Nephron progenitor cell (in vitro differentiated cells): ENCODE measurements at places on chromosomes 1 and 21.
A peak's percentile ranks its signal among the peaks of the same experiment; 100 is the strongest.

- DNase-seq: no peak
These were observed 18.0 kb upstream of the RABGGTB start for GRCh38 chr1:75768016-75768415.

GRCh38 chr21:30646904-30647414, 4.3 kb downstream of the KRTAP20-3 start:
- DNase-seq: no peak

GRCh38 chr1:162973381-162973795, 95.8 kb upstream of the RGS4 start:
- no peak for DNase-seq

DNA sequence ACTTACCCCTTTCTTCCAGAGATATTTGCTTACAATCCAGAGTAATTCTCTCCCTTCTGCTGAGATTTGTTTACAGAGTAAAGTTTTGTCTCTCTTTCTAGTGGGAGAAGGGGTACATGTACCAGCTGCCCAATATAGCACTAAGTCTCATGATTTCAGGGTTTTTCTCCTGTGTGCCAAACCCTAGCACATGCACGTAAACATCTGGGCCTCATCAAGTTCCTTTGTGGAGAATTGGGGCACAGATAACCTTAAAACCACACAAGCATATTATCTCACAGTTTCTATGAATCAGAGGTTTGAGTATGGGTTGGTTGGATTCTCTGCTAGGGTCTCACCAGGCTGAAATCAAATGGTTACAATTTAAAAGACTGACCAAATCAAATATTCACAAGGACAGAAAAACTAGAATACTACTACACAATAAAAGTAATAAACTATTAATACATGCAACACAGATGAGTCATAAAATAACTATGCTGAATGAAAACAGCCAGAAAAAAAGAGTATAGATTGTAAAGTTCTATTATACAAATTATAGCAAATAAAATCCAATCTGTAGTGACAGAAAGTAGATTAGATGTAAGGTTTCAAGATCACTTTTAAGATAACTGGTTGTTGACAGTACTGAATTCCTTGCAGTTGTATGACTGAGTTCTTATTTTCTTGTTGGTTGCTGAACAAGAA, 347.4 kb upstream of the PTBP2 start:
- no peak for DNase-seq

GRCh38 chr1:10612436-10613160, 137.8 kb downstream of the PEX14 start:
- DNase-seq: no peak

DNA sequence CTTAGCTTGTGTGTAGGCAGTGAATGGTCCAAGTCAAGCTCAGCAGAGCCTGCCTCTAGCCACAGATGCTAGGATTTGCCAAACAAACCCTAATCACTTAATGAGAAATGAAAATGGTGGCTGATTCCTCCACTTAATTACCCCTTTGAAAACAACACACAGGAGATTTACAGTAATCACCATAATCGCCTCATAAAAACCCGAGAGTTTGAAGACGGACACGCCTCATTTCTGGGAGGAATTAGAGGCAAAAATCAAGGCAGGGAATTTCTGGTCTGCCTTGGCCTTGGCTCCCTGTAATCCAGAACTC, 16.3 kb upstream of the FOXE3 start:
- no peak for DNase-seq

DNA sequence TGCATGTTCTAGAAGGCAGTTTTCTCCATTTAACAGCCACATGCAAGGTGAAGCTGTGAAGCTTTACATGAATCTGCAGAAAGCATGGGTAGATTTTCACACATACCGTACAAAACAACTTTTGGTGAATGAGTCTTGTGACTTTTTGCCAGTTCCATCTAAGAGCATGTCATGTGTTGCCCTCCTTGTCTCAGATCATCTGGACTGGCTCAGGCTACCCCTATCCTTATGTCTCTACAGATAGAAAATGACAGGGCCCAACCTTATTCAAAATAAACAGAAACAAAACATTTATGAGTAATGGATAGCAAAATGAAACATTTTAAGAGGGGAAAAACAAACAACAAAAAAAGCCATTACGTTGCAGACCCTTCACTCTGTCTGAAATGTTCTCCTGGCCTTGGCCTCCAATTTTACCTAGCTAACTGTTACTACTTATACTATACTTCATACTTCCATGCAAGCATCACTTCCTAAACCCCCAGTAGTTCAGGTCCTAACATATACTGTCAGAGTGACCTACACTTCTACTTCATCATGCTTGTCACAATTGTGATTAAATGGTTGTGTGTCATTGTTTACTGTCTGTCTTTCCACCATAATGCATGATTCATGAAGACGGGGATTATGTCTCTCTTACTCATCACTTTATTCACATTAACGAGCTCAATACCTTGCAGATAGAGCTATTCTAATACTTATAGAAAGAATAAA, 39.0 kb downstream of the LRRC8C start:
- no peak for DNase-seq

DNA sequence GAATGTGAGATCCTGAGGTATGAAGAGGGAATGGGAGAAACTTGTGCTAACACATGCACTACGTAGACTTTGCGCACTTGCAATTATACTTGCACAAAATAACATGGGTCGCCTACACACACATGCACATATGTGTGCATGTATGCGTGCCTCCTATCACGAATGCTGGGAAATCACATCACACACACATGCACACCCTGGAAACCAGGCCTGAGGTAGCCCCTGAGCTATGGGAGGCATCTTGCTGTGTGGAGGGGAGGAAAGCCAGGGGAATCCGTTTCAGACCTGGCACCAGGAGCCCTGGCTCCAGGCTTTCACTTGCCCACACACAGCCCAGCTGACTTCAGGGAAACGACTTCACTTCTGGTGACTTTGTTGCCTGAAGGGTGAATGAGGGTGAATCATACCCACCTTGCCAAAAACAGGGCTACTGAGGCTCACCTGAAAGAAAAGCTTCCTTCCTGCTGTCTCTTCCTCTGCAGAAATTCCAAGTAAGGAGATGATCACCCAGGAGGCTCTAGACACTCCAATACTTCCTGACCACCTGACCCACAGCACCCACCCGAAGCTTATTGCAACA, 136.0 kb upstream of the NGF start:
- DNase-seq: no peak

DNA sequence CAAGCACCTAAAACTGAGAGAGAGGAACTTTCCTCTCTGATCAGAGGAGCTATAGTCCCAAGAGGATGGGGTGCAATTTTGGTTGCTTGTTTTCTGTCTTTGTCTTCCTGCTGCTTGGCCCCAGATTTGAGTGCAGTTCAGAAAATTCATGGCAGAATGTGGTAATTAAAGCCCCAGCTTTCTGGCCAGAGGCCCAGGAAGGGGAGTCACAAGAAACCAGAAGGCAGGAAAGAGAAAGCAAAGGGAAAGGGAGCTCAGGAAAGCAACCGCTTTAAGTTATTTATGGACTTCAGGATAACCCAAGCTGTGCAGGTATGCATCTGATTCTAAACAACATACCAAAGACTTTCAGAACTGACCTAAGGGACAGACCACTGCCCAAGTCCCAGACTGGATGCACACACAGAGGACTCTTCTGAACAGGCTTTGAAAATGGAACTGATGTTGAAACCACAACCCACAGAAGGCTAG, 88.8 kb downstream of the ST3GAL3 start:
- no peak for DNase-seq

- peak; percentile 82 for DNase-seq
These were observed 2.7 kb downstream of the MAN1C1 start for GRCh38 chr1:25619101-25619890.

DNA sequence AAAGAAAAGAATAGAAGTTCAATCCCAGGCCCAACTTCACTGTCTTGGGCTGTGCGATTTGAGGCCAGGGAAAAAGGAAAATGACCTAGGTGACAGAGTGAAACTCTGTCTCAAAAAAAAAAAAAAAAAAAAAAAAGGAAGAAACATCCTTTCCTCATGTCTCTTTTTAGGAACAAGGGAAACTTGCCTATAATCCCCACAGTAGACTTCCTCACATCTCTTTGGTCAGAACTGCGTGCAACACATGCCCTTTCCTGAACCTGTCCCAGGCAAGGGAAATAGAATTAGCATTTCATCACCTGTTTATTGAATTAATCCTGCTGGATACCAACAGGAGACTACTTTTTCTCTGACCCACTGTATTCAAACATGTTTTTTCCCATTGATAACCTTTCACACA, 2.3 kb downstream of the DCST1 start:
- no peak for DNase-seq

- peak; percentile 15 for DNase-seq
These were observed 68.2 kb downstream of the RNF187 start for GRCh38 chr1:228555074-228555994.
